ENCODE measurements at places on chromosomes 2 and 18. TPM values are rescaled to one million over a fixed set of nuclear protein-coding genes. Genes with fewer than 3 reads are reported as not detected.

The FAM228B gene
- 14.6 TPM for total RNA-seq

The ICOS gene
- total RNA-seq: not detected

The AQP12B gene
- total RNA-seq: not detected

- no peak for DNase-seq
These were observed 58.4 kb upstream of the ACKR3 start for GRCh38 chr2:236511266-236511665.

GRCh38 chr2:23772056-23772455 is 154.9 kb downstream of the ATAD2B start:
- DNase-seq: no peak

GRCh38 chr2:37779139-37779538 is 107.7 kb upstream of the CDC42EP3 start:
- DNase-seq: no peak

The ZNF397 gene
- total RNA-seq: 13.2 TPM

DNA sequence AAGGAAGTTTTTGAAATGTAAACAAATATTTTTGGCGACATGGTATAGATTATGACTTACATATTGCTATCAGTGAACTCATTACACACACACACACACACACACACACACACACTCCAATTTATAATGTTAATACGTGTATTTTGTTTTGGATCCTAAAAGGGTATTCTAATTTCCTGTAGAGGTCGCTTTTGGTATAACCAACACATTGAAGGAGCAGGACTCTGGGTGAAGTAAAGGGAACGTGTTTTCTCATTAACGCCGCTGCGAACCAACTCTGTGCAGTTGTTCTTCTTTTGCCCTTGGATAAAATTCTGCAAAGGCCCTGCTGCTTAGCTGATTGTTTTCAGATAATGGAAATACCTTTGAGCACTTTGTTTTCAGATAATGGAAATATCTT is 190.4 kb downstream of the PMAIP1 start:
- DNase-seq: no peak

GRCh38 chr2:35938838-35939237 is 416.7 kb upstream of the CRIM1 start:
- DNase-seq: no peak

The IL37 gene
- 7.2 TPM for total RNA-seq

DNA sequence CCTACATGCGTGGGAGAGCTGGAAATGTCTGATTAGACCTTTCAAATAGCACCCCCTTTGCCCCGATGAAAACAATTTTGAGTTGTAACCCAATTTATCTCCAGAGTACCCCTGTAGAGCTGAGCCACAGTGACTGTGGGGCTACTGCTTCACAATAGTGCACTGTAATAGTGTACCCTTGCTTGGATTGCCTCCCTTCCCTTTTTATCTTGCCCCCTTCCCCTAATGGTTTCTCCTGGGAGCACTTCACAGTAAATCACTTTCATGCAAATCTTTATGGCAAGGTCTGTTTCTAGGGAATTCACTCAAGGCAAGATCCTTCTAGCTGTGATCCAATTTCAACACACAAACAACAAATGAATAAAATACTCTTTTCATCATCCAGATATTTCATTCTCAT is 687.6 kb downstream of the MBD2 start:
- DNase-seq: no peak

DNA sequence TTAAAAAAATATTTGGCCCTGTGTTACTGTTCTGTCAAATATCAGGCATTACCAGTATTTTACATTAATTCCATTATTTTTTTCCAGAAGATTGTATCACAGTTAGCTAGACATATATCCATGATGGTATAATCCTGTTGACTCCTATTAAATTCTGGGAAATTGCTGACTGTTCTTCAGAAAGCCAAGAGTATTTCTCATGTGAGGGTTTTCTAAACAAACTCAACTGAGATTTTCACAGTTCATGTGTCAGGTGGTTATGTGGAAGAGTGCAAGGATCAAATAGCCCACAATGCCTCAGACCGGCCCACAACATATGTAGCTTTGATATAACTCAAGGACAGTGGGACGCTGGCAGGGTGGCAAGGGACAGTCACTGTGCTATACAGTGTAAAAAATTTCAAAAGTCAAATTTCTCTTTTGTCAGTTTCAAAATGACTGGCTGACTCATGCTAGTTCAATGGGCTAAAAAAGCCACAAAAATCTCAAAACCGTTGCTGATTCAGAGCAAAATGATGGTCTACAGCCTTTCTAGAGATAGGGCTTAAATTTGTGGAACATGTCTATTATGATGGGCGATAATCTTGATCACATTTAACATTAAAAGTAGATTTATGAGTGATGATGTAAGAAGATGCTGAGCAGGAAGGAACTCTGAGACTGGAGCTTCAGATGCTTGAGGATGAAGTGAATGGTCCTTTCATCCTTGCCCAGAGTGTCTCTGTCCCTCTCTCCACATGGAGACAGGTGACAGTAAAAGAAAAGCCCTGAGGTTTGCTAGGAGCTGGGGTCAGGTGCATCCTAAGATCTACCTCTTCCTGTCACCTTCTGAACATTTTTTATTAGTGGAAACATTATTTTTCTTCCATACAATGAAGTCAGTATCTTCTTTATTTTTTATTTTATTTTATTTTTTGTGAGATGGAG is 175.8 kb upstream of the PIEZO2 start:
- no peak for DNase-seq

- no peak for DNase-seq
These were observed 58.9 kb upstream of the THUMPD2 start for GRCh38 chr2:39837856-39838453.

GRCh38 chr2:145777297-145777696 is 1257.4 kb upstream of the ZEB2 start:
- no peak for DNase-seq

The CTIF gene
- total RNA-seq: 61.5 TPM

- no peak for DNase-seq
These were observed 30.3 kb upstream of the ZSWIM2 start for GRCh38 chr2:186879312-186879711.

The MLPH gene
- 21.5 TPM for total RNA-seq

DNA sequence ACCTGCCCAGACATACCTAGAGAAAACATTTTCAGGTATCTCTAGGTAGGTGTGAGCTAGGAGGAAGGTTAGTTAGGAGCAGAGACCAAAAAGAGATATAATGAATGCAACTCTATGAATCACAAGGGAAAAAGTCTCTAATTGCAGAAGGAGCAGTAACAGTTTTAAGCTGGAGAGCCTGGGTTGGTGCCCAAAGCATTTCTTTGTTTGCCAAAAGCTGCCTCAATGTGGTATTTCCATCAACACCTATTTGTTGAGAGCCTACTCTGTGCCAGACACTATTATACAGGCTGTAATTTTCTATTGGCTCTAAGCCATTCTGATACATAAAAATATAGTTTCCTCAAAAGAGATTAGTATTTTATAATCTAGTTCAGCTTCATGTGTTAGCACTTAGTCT is 141.6 kb downstream of the UBE2E3 start:
- DNase-seq: no peak

The KLHL41 gene
- 0.48 TPM for total RNA-seq

DNA sequence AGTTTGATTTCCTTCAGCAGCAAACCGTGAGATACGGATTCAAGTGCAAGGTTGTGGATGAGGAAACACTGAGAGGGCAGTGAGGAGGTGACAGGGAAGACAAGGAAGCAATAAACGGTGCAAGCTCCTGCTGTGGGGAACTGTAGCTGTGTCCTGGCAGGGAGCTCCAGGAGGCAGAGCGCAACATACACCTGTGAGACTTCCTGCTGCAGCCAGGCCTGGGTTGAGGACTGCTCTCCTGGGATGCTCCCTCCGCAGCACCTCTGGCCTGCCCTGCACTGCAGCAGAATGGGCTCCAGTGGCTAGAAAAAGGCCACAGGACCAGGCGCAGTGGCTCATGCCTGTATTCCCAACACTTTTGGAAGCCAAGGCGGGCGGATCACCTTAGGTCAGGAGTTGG is 85.5 kb downstream of the MRO start:
- no peak for DNase-seq

GRCh38 chr2:45750484-45750883 is 99.0 kb downstream of the PRKCE start:
- no peak for DNase-seq

GRCh38 chr18:75530566-75531211 is 103.2 kb upstream of the SMIM21 start:
- no peak for DNase-seq

DNA sequence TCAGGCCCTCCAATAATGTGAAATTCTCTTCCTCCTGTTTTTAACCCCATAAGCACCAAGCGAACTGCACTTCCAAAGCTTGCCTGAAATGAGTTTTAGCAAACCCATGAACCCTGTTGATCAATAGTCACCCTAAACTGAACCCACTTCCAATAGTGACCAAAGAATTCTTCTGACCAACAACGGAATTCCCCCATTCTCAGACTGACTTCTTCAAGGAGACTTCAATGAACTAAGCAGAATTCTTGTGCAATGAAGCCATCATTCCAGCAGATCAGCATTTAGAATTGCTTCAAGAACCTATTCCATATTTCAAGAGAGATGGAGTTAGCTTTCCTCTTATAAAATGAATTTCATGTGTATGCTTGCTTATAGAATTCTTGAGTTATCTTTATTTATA is 176.9 kb upstream of the FN1 start:
- no peak for DNase-seq

DNA sequence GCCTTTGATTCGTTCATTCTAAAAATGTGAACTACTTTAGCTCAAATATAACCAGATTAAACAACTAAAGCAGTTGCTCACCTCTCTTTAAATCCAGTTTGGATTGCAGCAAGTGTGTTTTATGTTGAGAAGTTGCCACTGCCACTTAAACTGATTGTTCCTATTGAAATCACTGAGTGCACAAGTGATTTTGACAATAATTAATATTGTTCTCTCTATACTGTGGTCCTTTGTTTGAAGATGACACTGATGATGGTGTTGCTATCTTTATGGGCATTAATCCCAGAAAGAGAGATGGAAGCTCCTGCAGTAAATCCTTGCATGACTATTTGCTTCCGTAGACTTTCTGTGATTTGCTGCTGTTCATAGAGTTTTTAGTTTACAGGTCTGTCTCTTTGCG is 251.4 kb upstream of the ZEB2 start:
- DNase-seq: no peak

DNA sequence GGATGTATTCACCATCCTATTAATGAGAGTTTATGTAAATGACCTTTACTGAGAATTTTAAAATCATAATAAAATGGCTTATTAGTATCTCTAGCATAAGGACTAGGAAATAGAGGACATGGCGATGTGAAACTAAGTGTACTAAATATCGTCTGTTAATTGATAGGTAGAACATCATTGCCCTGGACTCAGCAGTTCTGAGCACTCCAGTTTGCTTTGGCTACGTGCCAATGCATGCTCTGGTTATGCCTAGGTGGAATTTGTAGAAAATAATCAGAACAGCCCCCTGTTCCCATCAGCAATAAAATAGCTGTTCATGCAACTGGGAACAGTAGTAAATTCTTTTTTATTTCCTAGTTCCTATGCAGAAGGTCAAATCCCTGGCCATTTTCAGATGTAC is 247.8 kb downstream of the DOK6 start:
- DNase-seq: no peak

- no peak for DNase-seq
These were observed 384.3 kb upstream of the LYPD1 start for GRCh38 chr2:133054297-133054696.

GRCh38 chr2:53970724-53971602 is at the start of gene PSME4:
Gene PSME4, minus strand, starts transcription at chr2:53970993. Its CDS starts 209 bp downstream, at chr2:53970784.
- DNase-seq: peak; percentile 97

DNA sequence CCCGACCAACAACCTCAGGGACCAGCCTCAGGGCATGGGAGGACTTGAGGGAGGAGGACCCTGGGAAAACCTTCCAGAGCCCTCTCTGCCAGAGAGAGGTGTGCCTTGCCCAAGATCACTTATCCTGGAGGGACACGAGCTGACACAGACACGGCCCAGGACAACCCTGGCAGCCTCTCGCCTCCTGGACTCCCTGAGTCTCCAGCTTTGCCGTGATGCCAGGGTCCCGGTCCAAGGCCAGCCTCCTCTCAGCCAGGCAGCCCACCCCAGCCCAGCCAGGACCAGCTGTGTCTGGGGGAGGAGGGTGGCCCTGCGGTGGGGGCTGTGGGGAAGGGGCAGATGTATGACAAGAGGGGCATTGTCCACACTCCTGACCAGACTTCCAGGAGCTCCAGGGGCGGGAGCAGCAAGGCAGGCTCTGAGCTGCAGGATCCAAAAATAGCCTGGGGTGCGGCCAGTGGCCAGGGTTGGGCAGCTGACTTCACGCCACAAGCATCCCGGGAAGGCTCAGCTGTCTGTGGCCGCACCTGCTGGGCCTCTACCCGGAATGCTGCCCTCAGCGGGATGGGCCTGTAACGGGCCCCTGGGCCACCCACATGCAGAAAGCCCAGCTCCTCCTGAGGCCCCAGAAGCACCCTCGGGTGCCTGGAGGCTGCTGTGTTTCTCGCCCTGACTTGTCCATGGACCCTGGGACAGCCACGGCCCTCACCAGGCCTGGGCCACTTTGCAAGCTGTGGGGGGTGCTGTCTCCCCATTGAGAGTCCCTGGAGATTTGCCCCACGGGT is 65.5 kb upstream of the GPC1 start:
- no peak for DNase-seq

DNA sequence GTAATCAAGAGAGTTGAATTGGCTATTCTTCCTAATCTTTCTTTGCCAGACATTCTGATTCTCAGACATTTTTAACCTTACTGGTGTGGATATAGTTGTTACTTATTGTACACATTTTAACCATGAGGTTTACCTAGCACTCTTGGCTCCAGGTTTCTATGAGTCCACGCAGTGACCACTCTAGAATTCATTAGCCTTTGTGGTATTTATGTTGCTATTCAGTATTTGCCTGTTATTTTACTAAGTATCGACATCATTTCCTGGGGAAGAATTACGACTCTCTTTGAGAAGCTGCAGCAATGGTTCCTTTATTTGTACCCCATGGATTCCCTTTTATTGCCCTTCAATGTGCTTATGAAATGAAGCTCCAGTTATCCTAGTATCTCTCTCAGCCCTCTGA is 120.7 kb downstream of the RDH14 start:
- no peak for DNase-seq

- DNase-seq: no peak
These were observed 121.4 kb upstream of the MAP3K20 start for GRCh38 chr2:172953970-172954852.

DNA sequence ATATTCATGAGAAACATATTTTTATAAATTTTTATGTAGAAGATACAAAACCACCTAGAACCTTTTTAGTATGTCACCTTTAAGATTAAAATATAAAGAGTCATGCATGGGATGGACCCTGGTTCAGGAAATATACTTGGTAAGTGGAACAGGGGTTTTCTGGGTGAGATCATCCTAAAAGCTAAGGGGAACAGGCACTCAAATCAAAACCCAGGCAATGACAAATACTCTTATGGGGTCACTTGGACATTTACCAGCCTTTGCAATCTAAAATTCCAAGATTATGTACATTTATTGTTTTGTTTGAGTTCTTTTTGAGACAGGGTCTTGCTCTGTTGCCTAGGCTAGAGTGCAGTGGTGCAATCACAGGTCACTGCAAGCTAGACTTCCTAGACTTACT is 65.8 kb downstream of the SGPP2 start:
- no peak for DNase-seq

DNA sequence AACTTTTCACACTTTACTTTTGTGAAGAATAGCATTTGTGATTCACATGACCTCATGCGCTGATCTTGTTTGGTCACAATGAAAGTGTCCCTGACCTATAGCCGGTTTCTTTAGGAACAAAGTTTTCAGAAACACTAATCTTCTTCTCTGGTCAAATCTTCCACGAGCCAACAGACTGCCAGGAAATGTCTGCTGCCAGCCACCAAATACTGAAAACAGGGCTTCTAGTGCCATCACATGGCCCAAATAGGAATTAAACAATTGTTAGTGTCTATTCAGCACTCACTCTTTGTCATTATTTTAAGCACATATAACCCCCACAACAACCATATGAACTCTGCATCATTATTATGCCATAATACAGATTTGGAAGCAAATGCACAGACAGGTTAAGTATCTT is 286.5 kb upstream of the SYT4 start:
- DNase-seq: no peak

Measured in suprapubic skin (tissue), 4 donors.